ENCODE measurements at places on chromosomes 1 and 21.

GRCh38 chr21:16071092-16071491, 341.3 kb downstream of the USP25 start:
- DNase-seq = peak; percentile 39

DNA sequence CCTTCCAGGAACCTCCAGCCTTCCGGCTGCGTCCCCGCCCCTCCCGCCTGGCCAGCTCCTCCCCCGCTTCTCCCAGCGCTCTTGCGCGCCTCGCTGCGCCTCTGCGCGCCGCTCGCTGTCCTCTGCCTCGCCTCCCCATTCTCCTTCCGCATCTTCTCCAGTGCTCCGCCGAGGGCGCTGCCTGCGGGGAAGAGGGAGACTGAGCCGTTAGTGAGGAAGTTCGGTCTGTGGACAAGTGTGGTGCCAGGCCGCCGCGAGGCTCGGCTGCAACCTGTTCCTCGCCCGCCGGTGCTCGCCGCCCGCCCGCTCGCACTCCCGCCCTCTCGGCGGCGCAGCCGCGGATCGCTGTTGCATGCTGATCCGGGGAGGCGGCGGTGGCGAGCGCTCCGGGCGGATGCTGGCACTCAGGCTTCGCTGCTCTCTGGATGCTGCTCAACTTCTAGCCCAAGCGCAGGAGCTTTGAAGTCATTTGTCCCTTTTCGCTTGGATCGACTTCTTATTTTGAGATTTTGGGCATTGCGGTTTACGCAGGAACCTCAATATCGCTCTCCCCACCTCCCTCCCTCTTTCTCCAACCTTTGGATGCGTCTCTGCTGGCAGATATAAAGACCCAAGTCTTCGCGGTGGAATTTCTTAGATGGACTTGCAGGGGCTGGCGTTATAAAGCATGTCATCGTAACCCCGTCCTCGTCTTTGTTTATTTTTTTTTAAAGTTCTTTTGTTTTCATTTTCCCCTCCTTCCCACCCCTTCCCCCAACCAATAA, 614 bp upstream of the CACNA1E start:
- no peak for DNase-seq

GRCh38 chr21:16569679-16570078, 839.9 kb downstream of the USP25 start:
- no peak for DNase-seq

DNA sequence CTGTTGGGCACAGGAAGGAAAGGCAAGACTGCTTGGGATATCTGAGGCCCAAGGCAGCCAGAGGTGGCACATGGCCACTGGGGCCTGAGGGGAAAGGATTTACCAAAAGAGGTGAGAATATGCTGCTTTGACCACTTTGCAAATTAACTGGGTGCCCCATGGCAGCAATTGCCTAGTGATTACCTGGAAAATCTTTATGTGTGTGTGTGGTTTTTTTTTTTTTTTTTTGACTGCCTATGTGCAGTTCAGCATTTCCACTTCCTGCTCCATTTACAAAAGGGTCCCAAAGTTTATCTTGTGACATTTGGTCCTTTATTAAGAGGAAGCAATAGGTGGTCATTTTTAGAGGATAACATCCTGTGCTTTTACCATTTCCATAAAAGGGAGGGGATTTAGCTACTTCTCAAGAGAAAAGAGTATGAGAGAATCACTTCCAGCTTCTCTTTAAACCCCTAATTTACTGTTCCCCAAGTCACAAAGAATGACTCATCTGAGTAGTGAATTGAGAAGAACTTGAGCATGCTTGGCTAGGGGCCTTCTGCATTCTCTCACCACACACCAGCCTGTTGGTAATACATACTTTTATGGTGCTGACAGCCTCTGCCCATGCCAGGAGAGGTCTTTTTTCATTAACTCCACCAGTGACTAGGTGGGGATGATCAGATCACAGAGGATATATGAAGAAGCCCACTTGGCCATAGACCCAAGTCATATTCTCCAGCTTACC, 52.1 kb downstream of the SYDE2 start:
- DNase-seq = no peak

GRCh38 chr21:41210426-41211059, 42.6 kb downstream of the BACE2 start:
- DNase-seq = no peak

- DNase-seq = no peak
Observed at GRCh38 chr21:15077529-15078145, 12.8 kb upstream of the NRIP1 start.

DNA sequence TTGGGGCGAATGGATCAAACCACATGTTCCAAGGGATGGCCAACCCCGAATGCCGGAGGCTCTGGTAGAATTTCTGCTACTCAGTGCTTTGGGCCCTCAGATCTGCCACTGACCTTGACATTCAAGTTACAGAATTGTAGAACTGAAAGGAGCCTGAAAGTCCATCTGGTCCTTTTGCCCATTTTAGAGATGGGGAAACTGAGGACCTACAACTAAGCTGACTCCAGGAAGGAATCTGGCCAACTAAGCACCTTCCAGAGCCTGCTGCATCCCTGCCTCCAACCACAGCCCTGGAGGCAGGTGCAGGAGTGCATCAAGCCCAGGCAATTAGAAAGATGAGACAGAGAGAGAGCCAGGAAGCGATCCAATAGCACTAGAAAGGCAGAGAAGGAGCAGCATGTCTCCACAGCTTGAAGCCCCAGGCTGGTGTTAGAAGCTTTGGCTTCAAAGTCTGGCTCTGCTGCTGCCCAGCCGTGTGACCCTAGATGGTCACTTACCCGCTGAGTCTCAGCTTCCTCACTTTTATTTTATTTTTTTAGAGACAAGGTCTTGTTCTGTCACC, 1.3 kb upstream of the CTRC start:
- peak; percentile 52 for DNase-seq

GRCh38 chr1:205585835-205586785, 45.7 kb downstream of the ELK4 start:
- DNase-seq = no peak

DNA sequence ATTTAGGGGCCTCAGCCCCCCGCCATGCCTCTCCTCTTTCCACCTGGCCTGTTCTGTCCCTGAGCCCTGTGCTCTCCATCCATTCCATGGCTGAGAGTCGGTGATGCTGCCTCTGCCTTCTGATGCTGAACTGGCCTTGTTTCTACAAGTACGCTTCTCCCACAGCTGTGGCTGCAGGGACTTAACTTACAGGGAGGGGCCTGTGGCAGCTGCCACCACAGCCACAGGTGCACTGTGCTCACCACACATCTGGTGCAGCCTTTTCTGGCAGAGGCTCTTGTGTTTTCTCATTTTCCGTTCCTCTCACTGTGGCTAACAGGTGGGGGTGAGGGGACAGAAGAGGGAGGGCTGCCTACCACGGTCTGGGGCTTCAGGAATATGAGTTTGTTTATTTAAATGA, 4.2 kb downstream of the FMO1 start:
- peak; percentile 72 for DNase-seq

DNA sequence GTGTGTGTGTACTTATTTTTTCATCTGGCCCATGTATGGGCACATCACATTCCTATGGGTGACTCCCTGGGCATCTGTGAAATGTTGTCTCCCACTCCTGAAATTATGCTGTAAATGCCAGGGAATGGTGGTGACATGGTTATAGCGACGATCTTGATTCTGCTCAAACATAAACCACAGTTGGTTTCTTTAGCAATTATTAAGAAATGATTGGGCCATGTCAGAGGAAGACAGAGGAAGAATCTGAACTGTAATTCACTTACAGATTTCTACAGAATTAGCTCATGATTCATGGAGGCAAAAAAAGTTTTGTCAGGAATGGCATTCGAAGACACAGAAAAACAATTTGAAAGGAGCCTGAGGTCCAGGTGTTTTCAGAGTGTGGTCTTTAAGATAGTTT, 25.8 kb upstream of the KCNE1 start:
- no peak for DNase-seq

DNA sequence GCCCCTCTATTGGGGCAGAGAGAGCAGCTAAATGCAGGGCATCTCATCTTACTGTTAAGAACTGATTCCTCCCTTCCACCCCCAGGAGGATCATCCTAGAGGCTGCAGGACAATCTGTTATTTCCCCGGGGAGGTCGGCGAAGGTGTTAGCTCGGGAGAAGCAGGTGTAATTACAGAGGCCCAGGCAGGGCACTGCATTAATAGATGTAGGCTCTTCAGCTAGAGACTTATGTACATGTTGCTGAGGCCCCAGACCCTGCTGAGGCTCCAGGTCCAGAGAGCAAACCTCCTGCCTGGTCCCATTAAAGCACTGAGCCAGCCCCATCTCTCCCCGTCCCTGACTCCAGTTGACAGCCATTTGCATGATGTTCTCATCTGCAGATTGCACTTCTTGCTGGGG, 320.3 kb upstream of the VAMP3 start:
- no peak for DNase-seq

- DNase-seq = no peak
Observed at GRCh38 chr1:56448529-56449300, 130.6 kb downstream of the PLPP3 start.

- DNase-seq = no peak
Observed at GRCh38 chr1:163824490-163824889, 502.7 kb downstream of the NUF2 start.

- no peak for DNase-seq
Observed at GRCh38 chr1:248834343-248834940, 3.6 kb upstream of the ZNF672 start.

- peak; percentile 93 for DNase-seq
Observed at GRCh38 chr1:210373878-210374599, 45.3 kb downstream of the HHAT start.

DNA sequence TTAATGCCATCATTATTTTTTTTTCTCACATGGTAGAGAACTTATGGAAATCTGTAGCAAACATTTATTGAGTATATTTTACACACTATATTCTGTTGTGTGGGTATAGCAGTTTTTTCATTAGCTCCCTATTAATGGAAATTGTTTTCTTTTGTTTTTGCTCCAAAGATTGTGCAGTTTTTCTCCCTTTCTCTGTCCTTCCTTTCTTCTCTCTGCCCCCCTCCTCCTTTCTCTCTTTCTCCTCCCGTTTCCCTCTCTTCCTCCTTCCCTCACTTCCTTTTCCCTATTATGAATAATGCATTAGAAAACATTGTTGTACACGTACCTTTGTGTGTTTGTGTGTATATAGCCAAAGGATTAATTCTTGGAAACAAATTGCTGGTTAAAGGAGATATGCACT, 20.6 kb downstream of the CDC73 start:
- no peak for DNase-seq

DNA sequence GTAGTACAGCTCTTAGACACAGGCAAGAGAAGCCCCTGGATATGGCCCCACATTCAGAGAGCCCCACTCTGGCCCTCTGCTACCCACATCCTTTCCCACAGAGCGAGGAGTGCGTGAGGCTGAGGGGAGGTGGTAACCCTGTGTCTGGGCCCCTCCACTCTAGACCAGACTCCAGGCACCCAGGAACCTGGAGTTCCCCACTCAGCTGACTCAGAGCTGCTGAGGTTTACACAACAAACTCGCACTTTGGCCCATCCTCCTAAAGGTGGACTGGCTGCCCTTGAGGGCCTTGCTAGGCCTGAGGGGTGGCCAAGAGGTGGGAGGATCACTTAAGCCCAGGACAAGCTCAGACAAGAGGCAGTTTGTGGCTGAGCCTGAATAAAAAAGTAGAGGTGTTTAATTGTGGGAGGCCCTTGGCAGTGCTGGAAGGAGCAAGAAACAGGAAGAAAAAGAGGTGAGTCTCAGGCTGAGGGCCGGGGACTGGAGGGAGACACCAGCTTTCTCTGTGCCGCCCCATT, 10.7 kb downstream of the MR1 start:
- DNase-seq = no peak

DNA sequence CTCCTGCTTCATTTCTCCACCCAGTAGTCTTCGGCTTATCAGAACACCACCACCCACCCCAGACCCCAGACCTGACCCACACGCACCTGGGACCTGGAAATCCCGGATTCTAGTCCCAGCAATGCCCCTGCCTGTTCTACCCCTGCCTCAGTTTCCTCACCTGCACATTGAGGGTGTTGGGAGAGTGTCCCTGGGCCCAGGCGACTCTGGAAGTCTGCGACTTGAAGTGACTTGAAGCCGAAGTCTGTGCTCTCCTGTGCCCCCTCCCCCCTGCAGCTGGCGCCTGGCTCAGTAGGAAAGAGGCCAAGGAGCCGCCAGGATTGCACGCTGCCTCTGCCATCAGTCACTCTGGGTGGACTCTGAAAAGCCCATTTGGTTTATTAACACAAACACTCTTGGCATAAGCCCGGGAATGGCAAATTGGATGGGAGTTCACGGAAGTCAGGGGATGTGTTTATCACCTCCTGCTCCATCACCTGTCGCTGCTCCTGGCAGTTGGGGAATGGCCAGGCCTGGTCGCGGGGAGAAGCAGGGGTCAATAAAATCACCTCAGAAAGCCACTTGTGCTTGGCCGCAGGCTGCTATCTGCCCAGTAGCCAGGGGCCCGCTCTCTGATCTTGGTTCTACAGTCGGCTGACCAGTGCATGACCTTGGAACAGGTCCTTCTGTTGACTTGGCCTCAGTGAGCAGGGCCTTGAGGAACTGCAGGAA, 132.7 kb downstream of the ACTL8 start:
- no peak for DNase-seq

GRCh38 chr1:198364471-198364870, 176.0 kb downstream of the ATP6V1G3 start:
- no peak for DNase-seq

- peak; percentile 71 for DNase-seq
Observed at GRCh38 chr1:44609412-44609767, 64.9 kb downstream of the TMEM53 start.

- no peak for DNase-seq
Observed at GRCh38 chr21:31383770-31384169, 39.7 kb upstream of the TIAM1 start.

DNA sequence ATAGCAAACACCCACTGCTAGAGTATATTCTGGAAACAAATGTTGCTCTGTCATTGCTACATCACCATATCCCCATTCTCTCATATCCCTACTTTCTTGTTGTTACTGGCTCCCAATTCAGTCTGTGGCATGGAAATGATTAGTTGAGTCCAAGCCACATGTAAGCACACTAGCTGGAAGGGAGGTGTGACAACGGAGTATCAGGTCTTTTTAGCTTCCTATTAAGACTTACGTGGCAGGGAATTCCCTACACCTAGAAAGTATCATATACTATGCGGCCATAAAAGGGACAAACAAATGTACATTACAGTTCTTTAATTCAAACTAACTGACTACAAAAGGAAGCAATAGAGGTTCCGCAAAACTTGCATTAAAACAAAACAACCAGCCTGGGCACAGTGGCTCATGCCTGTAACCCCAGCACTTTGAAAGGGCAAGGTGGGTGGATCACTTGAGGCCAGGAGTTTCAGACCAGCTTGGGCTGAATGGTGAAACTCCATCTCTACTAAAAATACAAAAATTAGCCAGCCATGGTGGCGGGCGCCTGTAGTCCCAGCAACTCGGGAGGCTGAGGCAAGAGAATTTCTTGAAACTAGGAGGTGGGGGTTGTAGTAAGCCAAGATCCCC, 48.6 kb downstream of the INTS7 start:
- DNase-seq = no peak

All from SJCRH30 (cell line).